ENCODE measurements at places on chromosomes 1 and 21.
A peak's percentile ranks its signal among the peaks of the same experiment; 100 is the strongest.

- no peak for DNase-seq
Observed at GRCh38 chr1:205350691-205351141, 6.0 kb downstream of the KLHDC8A start.

DNA sequence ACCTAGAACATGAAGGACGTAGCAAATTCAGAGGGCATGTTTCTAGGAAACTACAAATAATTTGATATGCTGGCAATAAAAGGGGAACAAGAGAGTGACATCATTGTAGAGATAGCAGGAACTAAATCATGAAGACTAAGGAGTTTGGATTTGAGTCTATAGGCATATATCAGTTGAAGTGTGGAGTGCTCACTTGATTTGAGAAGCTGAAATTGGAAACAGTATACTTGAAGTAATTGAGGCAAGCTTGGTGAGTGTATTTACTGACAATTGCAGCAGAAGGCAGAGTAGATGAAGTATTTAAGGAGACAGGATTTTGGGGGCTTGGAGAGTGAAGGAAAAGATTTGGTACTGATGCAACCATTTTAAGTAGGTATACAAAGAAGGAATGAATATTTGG is 6.4 kb upstream of the TMCO2 start:
- no peak for DNase-seq

DNA sequence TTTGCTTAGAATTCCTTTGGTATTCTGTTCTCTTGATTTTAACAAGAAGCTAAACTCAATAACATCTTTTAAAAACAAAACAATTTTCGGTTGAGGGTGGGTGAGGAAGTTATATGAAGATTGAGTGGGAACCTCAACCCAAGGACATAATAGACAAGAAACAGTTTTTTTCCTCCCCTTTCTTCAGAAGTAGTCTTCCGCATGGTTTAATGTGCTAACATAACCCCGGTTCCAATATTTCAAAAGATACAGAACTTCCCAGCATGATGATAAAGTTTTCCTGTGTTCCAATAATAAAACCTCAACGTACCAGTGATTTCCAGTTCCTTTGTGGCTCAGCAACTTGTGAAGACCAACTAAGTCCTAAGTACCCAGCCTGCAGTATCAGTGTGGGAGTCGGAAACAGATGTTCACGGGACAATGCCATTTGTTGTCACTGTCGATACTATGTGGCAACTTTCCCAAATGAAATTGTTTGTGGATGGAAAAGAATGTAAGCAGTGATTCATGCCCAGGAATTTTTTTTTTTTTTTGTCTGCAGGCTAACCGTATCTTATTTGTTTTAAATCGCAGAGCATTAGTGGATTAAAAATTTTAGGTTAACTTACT is 48.5 kb downstream of the NR5A2 start:
- DNase-seq = no peak

GRCh38 chr1:60280256-60280655 is 206.7 kb upstream of the C1orf87 start:
- peak; percentile 43 for DNase-seq

DNA sequence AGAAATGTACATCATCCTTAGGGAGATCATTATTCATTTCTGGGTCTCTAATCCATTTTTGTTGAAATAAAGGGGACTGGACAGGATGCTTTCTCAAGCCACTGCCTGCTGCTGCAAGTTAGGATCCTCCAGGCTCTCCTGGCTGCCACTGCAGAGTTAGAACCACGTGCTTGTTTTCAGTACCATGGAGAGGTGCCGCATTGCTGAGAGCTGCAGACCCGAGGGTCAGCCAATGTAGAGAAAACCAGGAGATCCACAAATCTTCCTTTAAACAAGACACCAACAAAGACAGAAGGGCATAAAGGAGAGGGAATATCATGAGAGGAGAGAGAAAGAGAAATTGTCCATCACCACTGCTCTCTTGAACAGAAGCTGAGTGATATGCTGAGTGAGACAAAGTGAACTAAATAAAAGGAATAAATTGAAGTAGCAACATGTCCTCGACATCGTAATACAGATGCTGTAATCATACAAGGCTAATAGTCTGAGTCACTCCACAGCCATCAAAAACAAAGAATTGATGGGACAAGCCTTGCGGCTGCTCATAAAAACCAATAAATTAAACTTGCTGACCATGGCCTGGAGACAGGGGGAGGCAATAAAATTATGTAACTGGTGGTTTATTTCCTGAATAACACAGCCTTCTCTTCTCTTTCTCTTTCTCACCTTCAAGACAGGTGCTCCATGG is 255.7 kb downstream of the OMA1 start:
- DNase-seq = peak; percentile 23

DNA sequence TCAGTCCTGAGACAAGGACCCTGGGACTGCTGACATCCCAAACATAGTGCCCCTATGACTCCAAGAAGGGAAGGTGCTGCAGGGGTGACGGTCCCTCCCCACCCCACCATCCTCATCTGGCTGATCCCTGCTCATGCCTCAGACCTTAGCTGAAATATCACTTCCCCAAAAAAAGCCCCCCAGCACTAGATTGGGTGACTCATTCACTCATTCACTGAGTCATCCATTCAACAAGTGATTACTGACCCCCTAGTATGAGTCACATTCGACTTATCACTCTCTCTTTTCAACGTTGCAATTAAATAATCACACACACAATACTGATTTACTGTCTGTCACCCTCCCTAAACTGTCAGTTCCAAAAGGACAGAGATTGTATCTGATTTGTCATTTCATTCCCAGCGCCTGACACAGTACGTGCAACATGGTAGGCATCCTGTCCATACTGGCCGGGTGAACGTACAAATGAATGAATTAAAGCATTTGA is 48.6 kb downstream of the HIVEP3 start:
- no peak for DNase-seq

DNA sequence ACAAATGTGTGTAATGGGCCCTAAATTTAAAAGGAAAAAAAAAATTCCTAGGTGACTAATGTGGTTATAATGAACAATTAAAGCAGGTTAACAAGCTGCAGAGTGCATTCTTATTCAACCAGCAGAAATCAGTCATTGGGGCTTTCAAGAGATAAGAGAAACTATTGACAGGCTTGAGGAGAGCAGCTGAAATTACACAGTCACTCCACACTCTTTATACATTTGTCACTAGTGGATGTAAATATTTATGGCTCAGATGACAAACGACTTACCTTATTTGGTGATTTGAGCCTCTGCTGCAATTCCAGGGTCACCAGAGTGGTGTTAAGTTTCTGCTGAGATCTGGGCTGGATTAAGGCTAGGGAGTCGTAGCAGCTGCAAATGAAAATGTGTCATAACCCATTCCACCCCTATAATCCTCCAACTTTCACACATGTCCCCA is 896.3 kb downstream of the TTLL7 start:
- no peak for DNase-seq

GRCh38 chr1:41480204-41481108 is 4.0 kb downstream of the EDN2 start:
- DNase-seq = no peak

- DNase-seq = no peak
Observed at GRCh38 chr1:160214481-160215140, 9.4 kb downstream of the PEA15 start.

- DNase-seq = no peak
Observed at GRCh38 chr1:232183802-232184201, 446.1 kb downstream of the SIPA1L2 start.

DNA sequence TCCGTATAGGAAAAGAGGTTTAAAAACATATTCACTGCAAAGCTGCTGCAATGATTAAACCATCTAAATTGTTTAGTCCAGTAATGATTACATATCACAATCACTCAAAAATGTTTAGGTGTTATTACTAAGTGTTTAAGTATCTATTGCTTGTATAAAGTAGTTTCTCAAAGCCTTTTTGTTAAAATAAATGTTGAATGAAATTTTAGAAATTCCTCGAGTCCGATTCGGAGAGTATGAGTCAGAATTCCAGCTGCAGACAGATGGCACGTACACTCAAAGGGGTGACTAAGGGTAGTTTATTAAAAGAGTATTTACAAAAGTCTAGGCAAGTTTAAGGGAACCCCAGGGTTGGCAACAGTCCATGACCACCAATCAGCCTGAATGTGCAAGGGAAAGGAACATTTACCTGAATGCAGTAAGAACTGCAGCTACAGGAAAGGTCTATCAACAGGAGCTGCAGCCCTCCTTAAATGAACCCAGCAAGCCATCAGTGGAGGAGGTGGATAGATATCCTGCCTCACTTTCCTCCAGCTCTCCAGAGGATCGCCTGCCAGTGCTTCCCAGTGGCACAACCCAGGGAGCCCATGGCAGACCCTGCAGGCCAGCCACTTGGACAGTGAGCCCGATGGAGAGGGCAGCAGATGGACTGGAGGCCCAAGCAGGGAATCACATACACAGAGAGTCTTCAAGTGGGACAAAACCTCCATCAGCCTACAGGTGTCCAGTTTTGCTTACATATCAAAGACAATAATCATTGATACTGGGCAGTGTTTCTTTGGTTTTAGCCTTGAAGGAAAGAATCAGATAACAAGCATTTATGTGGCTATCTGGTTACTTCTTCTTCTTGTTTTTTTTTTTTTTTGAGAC is 92.1 kb upstream of the SLC44A3 start:
- peak; percentile 10 for DNase-seq

DNA sequence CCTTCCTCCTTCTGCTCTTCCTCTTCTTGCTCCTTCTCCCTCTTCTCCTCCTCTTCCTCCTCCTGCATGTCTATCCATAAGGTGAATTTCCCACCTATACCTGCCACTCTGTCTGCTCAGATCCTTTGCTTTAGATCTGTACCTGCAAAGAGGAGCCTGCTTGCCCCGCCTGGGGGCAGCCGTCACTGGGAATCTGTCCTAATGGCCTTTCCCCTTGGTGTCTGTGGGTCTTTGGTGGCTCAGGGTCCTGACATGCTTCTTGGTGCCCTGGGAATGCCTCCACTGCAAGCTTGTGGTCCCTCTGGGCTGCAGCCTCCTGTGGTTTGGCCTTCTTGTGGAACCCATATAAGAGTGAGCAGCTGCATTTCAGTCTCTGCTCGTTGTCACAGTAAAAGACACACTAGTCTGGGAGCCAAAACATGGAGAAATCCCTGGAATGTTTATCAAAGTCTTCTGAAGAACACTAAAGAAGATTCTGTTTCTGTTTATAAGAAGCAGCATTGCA is 79.5 kb upstream of the CSF3R start:
- no peak for DNase-seq

- peak; percentile 35 for DNase-seq
Observed at GRCh38 chr1:6603915-6604558, 1.4 kb upstream of the KLHL21 start.

DNA sequence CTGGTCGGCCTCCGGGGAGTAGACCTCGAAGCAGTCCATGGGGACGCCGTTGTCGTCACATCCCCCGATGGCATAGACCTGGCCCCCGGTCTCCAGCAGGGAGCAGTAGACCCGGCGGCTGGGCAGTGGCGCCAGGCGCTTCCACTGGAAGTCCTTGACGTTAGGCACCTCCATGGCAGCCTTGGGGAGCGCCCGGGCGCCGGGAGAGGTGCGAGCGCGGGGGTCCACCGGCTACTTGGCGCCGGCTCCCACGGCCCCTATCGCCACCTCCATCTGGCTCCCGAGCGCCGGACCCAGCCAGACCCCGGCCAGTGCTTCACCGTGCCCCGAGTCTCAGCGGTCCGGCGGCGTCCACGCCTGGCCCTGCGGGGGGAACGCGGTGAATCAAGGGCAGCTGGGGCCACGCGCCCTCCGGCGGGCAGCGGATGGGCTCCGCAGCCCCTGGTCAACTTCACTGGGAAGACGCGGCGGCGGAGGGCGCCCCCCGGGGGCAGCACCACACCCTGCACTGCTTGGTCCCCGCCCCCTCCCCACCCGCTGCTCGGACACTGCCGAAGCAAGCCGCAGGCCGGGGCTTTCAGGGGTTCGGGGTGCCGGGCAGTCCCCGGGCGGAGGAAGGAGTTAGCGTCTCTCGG is 13.2 kb downstream of the KLHDC8A start:
- no peak for DNase-seq

GRCh38 chr1:20604678-20605077 is 15.8 kb downstream of the CDA start:
- DNase-seq = no peak

GRCh38 chr1:162388083-162388594 is 6.6 kb downstream of the C1orf226 start:
- no peak for DNase-seq

GRCh38 chr1:59307591-59307990 is 10.7 kb downstream of the FGGY start:
- DNase-seq = no peak

Data from RPMI8226 (cell line).